GM18507 (cell line): ENCODE measurements at places on chromosomes 12 and 14.

DNA sequence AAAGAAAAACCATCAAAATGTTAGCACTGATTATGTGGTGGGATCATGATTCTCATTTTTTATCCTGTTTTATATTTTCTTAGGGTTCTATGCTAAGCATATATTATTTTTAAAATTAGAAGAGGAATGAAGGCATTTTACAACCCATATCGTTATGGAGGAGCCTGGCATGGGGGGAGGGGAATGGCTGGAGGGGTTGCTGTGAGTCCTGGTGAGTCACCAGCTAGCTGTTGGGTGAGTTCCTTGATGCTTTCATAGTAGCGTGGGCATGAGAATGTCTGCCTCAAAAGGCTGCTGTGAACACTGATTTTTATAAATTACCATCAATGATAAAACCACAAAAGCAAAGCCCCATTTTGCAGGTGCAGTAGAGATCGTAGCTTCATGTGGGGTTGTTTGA, 46.9 kb downstream of the C14orf132 start:
- no peak for DNase-seq

DNA sequence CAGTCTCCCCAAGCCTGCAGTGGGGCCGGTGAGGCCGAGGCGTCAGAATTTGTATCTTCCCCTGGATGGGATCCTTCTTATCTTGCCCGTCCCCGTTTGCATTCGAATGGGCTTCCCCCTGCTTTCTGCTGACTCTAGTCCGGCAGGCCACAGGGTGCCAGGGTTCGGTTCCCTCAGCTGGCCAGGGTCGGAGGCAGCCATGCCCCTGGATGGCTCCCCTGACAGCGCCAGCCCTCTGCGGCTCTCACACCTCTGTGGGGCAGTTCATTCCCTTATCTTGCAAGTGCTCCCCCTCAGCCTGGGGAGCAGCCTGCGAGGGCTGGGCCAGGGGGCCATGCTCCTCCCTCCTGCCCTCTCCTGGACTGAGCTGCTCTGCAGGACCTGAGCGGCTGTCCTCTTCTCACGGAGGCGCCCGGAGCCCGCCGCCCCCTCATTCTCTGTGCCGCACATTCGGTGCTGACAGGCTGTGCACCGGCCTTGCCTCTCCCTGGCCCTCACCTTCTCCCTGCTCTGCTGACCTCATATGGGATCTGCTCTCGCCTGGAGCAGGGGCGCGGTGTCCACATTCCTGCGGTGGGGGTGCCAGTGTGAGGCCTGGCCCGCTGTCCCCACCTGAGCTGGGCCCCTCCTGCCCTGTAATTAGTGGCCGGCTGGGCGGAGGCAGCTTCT, 32.8 kb downstream of the KIF26A start:
- DNase-seq = no peak

DNA sequence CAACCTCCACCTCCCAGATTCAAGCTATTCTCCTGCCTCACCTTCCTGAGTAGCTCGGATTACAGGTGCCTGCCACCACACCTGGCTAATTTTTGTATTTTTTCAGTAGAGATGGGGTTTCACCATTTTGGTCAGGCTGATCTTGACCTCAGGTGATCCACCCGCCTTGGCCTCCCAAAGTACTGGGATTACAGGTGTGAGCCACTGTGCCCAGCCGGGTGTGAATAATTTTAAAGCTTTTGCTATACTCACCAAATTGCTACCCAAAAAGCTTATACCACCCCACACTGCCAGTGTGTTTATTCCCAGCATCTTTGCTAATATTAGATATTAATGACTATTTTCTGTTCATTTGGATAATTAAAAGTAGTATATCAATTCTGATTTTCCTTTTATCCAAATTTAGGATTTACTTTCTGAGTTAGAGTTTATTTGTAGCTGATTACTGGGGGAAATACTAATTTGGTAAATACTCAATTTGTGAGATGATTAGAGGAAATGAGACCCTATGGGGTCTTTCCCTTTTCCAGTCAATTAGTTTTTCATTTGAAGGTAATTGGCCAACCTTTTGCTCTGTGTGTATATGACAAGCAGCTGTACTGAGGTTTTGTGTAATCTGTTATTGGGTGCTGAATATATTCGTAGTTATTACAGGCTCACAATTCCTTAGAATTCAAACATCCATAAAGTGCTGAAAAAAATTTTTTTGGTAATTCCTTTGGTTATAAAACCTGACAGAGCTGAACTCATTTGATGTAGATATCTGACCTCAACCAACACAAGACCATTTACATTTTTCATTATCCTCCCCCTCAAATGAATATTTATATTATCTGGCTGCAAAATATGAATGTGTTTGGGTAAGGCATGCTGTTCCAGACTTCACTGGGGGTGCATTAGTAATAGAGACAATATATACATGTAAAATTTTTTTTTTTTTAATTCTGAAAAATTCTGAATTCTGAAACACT, 73.6 kb downstream of the ANO6 start:
- DNase-seq = no peak

- no peak for DNase-seq
These were observed 22.7 kb downstream of the ITPR2 start for GRCh38 chr12:26810330-26810729.

GRCh38 chr12:116274551-116275375, 2.7 kb downstream of the MED13L start:
- DNase-seq = no peak

DNA sequence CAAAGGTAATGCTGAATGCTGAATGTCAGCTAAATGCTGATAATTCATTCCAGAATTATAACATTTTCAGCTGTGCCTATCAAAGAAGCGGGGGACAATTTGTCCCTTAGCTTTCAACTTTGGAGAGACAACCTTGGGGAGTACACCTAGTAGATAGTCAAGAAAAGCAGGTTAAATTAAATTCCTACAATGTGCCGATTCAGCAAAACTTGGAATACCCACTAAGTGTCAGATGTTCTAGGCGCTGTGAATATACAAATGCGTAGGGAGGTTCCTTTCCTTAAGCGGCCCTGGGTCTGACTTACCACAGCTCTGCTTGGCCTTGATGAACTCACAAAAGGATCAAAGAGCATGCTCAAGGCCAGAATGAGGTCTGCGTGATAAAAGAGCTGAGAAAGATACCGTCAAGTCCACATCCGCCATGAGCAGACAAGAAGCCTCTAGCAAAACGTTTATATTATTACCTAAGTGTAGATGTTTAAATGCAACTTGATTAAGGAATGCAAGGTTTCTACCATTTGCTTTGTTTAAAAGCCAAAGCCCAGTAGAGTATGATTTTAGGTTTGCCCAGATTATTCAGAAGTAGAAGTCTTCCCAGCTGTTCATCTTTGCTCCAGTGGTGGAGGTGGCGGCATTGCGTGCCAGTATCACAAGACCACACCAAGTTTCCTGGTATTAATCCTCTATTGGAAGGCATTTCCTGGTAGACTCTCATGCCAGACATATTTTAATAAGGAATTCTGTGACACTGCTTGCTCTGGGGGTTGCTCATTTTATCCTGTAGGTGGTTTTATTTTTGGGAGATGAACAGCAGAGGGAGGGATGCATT, 368.6 kb downstream of the DPF3 start:
- no peak for DNase-seq

GRCh38 chr12:25518512-25518911, 34.6 kb downstream of the LMNTD1 start:
- peak; percentile 7 for DNase-seq
